Neural cell (in vitro differentiated cells): ENCODE measurements at places on chromosomes 4 and X. TPM values are rescaled to one million over a fixed set of nuclear protein-coding genes. Genes with fewer than 3 reads are reported as not detected.

SOD3 gene
- polyA plus RNA-seq: not detected in 2 replicates

FGFBP2 gene
- polyA plus RNA-seq: not detected in 2 replicates

CABS1 gene
- not detected in 2 replicates for polyA plus RNA-seq

TCEANC gene
- 5.0 and 5.3 TPM in 2 replicates for polyA plus RNA-seq

FGA gene
- not detected in 2 replicates for polyA plus RNA-seq

ERAS gene
- 3.2 and 3.6 TPM in 2 replicates for polyA plus RNA-seq

MGAT4D gene
- 0.05 TPM in 1 of 2 replicates, not detected in the other for polyA plus RNA-seq

ASB11 gene
- not detected in 2 replicates for polyA plus RNA-seq

CT55 gene
- 2.1 TPM in 1 of 2 replicates, not detected in the other for polyA plus RNA-seq

NUDT9 gene
- 22.4 and 25.5 TPM in 2 replicates for polyA plus RNA-seq

REPS2 gene
- 14.4 and 15.1 TPM in 2 replicates for polyA plus RNA-seq

CXCL3 gene
- polyA plus RNA-seq: 1.1 TPM in 1 of 2 replicates, not detected in the other

QRFPR gene
- 0.54 and 1.0 TPM in 2 replicates for polyA plus RNA-seq

MTNR1A gene
- polyA plus RNA-seq: not detected in 2 replicates

SPOCK3 gene
- 7.7 and 7.9 TPM in 2 replicates for polyA plus RNA-seq

MAGEB10 gene
- polyA plus RNA-seq: not detected in 2 replicates

ZNF711 gene
- polyA plus RNA-seq: 301 and 321 TPM in 2 replicates

STAP1 gene
- not detected in 2 replicates for polyA plus RNA-seq

AMOT gene
- polyA plus RNA-seq: 2.8 and 6.3 TPM in 2 replicates

GPRIN3 gene
- polyA plus RNA-seq: 7.0 and 7.2 TPM in 2 replicates

OTUD6A gene
- not detected in 2 replicates for polyA plus RNA-seq

S100G gene
- not detected in 2 replicates for polyA plus RNA-seq

EDA2R gene
- polyA plus RNA-seq: 4.9 and 6.1 TPM in 2 replicates

PABPC1L2B gene
- polyA plus RNA-seq: not detected in 2 replicates

MND1 gene
- polyA plus RNA-seq: 5.6 and 10.6 TPM in 2 replicates

HMX1 gene
- polyA plus RNA-seq: 0.89 and 1.1 TPM in 2 replicates

COX7B2 gene
- polyA plus RNA-seq: not detected in 2 replicates

RTL5 gene
- polyA plus RNA-seq: 10.5 and 16.8 TPM in 2 replicates

C4orf36 gene
- polyA plus RNA-seq: 1.5 and 2.0 TPM in 2 replicates

FAM236D gene
- polyA plus RNA-seq: not detected in 2 replicates

TRIM60 gene
- not detected in 2 replicates for polyA plus RNA-seq

PPEF2 gene
- 0.28 TPM in 1 of 2 replicates, not detected in the other for polyA plus RNA-seq

TCEAL6 gene
- not detected in 2 replicates for polyA plus RNA-seq

GAB1 gene
- polyA plus RNA-seq: 2.4 and 5.6 TPM in 2 replicates

MAP7D2 gene
- 3.5 and 6.4 TPM in 2 replicates for polyA plus RNA-seq

EFNB1 gene
- polyA plus RNA-seq: 25.5 and 27.8 TPM in 2 replicates

ZCCHC4 gene
- 8.6 and 9.1 TPM in 2 replicates for polyA plus RNA-seq

AVPR2 gene
- not detected in 2 replicates for polyA plus RNA-seq

APLN gene
- polyA plus RNA-seq: 0.26 and 0.38 TPM in 2 replicates

TBX22 gene
- not detected in 2 replicates for polyA plus RNA-seq

FOXP3 gene
- not detected in 2 replicates for polyA plus RNA-seq

STBD1 gene
- polyA plus RNA-seq: 0.22 TPM in 1 of 2 replicates, not detected in the other

STOX2 gene
- polyA plus RNA-seq: 26.1 and 28.5 TPM in 2 replicates

GRIA3 gene
- polyA plus RNA-seq: 7.5 and 7.8 TPM in 2 replicates

LRIT3 gene
- polyA plus RNA-seq: 0.33 and 0.78 TPM in 2 replicates

RBM47 gene
- 1.7 and 2.4 TPM in 2 replicates for polyA plus RNA-seq

SCML2 gene
- polyA plus RNA-seq: 14.7 and 15.4 TPM in 2 replicates

STARD8 gene
- polyA plus RNA-seq: 0.06 and 0.09 TPM in 2 replicates

ZIC3 gene
- 3.7 and 6.6 TPM in 2 replicates for polyA plus RNA-seq

GAGE1 gene
- polyA plus RNA-seq: not detected in 2 replicates

SPIN2A gene
- 1.2 and 2.5 TPM in 2 replicates for polyA plus RNA-seq

ABCG2 gene
- not detected in 2 replicates for polyA plus RNA-seq

LRP2BP gene
- polyA plus RNA-seq: 0.58 and 1.1 TPM in 2 replicates

AADAT gene
- polyA plus RNA-seq: 62.0 and 79.3 TPM in 2 replicates

FGB gene
- polyA plus RNA-seq: not detected in 2 replicates

HPF1 gene
- polyA plus RNA-seq: 110 and 143 TPM in 2 replicates

SRD5A3 gene
- 6.2 and 13.9 TPM in 2 replicates for polyA plus RNA-seq

TCEAL2 gene
- not detected in 2 replicates for polyA plus RNA-seq
